ENCODE measurements at places on chromosomes 2 and 18.

DNA sequence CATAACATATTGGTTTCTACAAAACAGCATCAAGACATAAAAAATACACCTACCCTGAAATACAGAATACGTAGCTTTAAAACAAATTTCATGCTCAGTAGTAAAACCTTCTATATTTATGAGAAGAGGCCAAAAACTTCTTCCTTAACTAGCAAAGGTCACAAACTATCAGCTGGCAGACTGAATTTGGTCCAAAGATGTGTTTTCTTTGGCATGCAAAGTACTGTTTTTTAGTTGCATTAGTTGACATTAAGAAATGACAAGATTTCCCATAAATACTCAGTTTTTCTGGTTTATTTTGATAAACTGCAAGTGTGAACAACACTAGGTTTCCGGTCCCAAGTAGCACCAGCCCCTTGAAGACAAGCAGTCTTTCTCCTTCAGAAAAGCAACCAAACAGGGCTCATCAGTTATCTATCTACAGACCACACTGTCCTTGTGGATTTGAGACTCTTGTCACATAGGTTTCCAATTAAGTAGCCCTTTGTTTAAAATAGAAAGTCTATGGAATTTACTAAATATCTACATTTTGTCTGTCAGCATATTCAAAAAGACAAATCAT, 35.6 kb downstream of the SLC25A12 start:
- no peak for DNase-seq

DNA sequence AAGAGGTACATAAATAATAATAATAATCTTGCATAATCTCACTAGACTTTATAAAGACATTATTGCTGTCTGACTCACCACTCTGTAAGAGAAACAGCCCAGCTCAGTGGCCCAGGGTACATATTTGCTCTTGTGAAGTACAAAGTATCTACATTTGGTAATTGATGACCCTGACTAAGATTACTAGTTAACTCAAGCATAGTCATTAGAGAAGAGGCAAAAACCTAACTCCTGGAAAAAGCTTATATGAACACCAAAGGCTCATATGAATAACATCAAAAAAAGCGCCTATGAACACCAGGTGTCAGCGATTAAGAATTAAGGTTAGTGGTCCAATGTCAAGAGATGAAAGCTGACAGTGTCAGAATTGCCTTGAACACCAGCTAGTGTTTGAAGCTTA, 38.4 kb downstream of the RAD51AP2 start:
- DNase-seq = no peak

DNA sequence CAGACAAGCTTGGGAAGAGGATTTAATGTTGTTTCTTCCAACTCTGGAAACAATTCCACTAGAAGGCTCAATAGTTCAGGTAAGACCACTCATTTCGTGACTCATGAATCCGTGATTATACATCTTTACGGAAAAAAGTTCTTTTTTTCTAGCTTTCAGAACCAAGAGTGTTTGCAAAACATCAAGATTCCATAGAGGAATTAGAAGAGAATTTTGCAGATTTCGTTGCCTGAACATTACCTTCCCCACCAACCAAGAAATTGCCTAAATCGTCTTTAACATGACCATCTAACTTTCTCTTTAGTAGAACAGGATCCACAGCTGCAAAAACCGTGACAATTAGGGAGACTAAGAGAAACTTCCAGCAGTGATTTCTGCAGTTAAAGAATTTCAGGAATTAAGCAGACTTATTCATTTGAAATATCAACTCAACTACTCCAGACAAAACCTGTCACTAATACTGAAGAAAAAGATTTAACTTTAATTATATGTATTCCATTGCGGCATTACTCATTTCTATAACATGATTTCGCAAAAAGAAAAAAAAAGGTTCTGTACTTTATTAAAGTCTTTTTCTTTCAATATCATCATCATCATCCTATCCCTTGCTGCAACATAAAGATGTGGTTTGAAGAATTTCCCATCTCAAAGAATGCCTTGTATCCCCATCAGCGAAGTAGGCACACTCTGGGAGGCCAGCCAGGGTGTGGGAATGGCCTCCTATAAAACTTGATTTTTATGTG, 1.9 kb upstream of the NAB1 start:
- DNase-seq = no peak

DNA sequence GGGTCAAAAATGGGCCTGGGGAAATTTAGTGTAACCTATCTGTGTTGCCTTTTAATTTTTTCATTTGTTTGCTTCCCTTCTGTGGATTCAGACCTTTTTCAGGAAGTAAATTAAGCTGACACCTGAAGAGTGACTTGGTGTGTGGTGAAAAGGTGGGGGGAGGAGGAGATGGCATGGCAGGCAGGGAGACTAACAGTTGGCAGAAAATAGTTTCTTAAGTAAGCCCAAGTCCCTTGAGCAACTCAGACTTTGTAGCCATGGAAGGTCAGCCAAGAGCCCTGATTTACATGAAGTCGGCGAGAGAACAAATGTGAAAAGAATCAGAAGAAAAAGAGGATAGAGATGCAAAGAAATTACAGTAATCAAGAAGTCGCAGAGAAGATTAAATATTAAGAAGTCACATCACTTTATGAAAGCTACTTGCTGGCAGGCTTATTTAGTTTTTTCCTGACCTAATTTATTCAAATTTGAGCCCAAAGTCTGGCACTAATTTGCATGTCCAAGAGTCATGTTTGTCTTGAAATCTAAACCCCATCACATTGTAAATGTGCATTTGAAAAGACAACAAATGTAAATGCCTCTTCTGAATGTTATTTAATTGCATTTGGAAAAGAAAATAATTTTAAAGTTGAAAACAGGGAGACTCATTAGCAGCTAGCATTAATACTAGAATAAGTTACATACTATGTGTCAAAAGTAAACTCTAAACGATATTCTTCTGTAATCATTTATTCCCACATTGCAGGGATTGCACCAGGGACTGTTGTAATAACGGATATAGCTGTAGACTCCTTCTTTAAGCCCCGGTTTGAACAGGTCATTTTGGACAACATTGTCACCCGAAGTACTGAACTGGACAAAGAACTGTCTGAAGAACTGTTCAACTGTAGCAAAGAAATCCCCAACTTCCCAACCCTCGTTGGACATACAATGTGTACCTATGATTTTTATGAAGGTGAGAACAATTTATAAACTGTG, 19.3 kb downstream of the UPP2 start:
- no peak for DNase-seq

DNA sequence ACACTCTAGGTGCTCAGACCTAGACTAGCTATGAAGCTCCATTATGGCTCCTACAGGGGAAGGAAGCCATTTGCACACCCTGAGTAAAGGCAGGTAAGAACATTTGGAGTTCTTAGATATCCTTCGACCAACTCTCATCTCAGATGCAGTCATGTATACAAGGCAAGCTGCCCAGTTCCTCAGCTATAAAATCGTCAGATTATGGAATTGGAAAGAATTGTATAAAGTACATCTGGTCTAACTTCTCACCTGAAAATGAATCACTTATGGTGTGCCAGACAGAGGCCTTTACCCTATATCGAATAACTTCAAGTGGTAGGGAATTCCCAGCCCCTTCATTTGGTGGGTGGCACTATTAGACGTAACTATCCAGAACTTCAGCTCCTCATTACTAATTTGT, 79.3 kb downstream of the VIT start:
- no peak for DNase-seq

- no peak for DNase-seq
Measured at GRCh38 chr2:67854103-67854743, 208.6 kb downstream of the C1D start.

DNA sequence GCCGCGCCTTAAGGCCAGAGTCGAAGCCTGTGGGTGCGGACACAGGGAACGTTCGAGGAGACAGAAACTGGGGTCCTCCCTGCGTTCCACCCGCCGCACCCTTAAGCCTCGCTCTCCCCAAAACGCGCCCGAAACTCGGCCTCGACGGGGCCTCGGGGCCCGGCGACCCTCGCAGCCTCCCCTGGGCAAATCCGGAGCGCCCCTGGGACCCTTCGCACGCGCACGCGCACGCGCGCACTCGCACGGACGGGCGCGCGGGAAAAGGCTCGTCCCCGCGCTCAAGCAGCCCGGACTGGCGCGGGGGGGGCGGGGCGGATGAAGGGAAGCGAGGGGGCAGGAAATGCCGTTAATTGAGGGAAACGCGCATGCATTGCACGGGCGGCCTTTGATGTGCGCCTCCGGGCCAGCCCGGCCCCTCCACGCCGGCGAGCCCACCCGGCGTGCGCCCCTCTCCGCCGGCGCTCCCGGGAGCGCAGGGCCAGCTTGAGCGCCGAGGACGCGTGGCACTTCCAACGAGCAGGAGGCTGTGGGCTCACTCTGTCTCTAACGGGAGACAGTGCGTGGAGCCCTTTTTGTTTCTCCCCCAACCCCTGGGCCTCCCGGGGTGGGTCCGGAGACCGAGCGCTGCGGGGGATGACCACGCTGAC, 5.4 kb upstream of the SALL3 start:
- DNase-seq = no peak

DNA sequence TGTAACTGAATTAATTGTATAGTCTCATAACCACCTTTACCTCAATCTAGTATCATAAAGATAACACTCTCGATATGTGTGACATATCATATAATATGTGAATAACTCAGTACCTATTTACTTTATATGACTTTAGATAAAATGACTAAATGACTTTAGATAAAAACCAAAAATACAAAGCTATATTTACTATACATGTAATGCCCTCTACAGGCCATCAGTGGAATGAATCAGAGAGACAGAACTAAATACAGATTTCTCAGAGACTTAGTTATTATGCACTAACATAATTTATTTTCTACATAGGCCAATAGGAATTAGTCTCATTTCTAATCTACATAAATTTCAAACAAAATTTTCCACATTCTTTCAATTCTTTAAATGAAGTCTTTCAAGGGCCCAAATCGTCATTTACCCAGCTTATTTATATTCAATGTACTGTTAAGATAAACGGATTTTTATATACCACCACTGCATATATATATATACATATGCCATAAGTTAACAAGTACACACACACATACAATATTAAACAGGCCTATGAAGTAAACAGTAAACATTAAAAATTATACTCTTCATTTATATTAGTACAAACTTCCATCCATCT, 219.9 kb downstream of the EXOC6B start:
- DNase-seq = peak; percentile 1

DNA sequence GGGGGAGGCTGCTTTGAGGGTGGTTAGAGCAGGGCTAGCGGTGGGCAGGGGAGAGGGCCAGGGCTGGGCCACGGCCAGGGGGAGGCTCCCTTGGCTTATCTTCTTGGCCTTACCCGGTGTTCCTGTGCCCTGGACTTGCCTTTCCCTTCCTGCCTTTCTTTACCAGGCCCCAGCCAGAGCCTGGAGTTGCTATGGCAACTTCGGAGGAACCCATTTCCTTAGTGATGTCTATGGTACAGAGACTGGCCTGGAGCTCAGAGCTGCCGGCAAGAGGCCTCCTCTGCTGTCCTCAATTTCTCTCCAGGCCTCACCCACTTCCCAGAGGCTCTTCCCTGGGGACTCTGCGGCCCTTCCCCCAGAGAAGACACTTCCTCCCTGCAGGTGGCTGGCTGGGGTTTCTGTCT, 11.5 kb downstream of the SPEG start:
- DNase-seq = no peak

Data from activated CD4-positive, alpha-beta T cell treated with anti-CD3 and anti-CD28 coated beads, Interleukin-2, Interleukin-6, amounts not matched to agents 100 ng/mL and 50 ng/mL, durations not matched to agents 16 hours and 8 hours (primary cell).